ENCODE measurements at places on chromosomes 6 and 20. TPM values are rescaled to one million over a fixed set of nuclear protein-coding genes. Genes with fewer than 3 reads are reported as not detected.
A peak's percentile ranks its signal among the peaks of the same experiment; 100 is the strongest.

Gene FAM184A
- total RNA-seq, result 1.6 TPM

Gene DPPA5
- not detected for total RNA-seq

DNA sequence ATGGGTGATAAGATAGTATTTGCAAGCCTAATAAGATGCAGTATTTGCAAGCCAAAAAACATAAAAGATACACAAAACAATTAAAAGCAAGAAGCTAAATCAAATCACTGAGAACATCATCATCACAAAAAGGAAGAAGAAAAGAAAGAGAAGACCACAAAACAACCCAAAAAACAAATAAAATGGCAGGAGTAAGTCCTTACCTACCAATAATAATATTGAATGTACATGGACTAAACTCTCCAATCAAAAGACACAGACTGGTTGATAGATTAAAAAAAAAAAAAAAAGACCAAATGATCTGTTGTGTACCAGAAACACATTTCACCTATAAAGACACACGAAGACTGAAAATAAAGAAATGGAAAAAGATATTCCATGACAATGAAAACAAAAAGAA, 37.7 kb downstream of the ECHDC1 start:
- DNase-seq, result no peak

DNA sequence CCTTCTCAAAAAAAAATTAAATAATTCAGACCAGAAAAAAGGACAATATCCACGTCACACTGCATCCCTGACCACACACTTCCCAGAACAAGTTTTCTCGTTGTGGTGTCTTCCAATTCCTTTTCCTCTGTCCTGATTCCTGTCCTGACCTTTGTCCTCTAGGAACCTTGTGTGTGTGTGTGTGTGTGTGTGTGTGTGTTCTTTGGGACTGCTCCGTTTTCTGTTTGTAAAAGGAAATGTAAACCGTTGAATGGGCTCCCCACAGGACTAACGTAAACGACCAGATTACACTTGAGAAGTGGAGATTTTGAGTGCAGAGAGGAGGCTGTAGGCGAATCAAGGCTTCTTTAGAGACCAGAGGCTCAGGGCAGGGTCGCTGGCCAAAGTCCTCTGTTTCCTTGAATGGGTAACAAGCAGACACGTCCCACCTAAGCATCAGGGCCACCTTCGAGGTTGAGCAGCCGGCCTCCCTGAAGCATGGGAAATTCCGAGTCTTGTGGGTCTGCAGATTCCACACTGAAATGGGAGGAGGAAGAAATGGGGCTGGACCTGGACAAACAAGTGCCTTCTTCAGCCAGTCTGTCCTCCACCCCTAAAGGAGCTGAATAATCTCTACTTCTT, 7.3 kb downstream of the ZBTB46 start:
- no peak for DNase-seq

Gene LIN28B
- not detected for total RNA-seq

Gene KIF25
- 0.35 TPM for total RNA-seq

Gene ZSCAN23
- 2.1 TPM for total RNA-seq

DNA sequence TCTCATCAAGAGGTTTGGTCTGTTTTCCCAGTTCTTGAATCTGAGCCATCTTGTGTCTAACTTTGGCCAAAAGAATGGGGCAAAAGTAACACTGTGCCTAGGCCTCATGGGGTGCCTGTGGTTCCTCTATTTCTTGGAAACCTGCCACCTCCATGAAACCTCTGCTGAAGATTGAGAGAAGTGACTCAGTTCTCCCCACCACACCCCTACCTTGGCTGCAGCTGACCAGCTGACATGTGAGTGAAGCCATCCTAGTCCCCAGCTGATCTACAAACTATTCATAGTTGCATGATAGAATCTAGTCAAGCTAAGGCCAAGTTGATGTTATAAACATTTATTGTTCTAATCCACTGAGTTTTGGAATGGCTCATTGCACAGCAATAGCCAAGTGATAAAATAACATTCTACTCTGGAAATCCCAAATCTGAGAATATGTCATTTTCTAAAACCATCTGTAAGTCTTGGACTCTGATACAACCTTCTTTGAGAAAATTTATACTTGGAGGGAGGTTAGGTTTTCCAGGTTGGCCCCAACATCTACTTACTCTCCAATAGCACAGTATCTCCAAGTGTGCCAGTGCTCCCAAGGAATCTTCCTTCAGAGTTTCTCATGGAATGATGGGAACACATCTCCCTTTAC, 107.0 kb upstream of the SMLR1 start:
- no peak for DNase-seq

GRCh38 chr6:127102299-127102698, 16.2 kb upstream of the RSPO3 start:
- DNase-seq, result no peak

DNA sequence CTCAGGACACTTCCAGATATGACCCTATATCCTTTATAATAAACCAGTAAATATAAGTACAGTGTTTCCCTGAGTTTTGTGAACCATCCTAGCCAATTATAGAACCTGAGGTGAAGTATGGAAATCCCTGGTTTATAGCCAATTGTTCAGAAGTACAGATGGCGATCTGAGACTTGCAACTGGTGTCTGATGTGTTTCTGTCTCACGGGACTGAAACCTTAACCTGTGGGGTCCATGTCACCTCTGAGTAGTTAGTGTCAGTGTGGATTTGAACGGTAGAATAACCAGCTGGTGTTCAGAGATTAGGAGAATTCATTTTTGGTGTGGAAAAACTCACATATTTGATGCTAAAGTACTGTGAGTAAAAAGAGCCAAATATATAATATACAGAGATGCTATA, 606.6 kb downstream of the MAFB start:
- DNase-seq, result no peak

DNA sequence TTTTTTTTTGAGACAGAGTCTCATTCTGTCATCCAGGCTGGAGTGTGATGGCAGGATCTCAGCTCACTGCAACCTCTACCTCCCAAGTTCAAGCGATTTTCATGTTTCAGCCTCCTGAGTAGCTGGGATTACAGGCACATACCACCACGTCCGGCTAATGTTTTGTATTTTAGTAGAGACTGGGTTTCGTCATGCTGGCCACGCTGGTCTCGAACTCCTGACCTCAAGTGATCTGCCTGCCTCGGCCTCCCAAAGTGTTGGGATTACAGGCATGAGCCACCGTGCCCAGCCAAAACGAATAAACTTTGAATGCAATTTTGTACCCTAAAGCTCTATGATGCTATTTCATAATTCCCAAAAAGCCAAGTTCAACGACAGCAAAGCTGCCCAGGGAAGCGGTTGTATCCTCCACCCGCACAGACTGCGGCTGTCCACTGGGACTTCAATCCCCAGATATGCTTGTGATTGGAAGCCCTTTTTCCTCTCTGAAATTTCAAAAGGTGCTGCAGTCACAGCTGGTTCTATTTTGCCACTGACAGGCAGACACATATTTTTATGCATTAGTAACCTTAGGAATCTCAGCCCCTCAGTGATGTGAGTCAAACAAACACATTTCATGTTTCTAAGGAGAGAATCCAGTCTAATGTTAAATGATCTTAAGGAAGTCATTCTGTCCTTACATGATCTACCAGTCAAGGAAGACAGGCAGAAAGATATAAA, 8.7 kb upstream of the RAMACL start:
- no peak for DNase-seq

Gene MCCD1
- not detected for total RNA-seq

GRCh38 chr20:62122654-62123449, 577 bp downstream of the LSM14B start:
- no peak for DNase-seq

- DNase-seq, result peak; percentile 84
Measured at GRCh38 chr20:36435592-36436541, 105.5 kb upstream of the MYL9 start.

GRCh38 chr6:144349690-144350527, 64.8 kb downstream of the UTRN start:
- no peak for DNase-seq

DNA sequence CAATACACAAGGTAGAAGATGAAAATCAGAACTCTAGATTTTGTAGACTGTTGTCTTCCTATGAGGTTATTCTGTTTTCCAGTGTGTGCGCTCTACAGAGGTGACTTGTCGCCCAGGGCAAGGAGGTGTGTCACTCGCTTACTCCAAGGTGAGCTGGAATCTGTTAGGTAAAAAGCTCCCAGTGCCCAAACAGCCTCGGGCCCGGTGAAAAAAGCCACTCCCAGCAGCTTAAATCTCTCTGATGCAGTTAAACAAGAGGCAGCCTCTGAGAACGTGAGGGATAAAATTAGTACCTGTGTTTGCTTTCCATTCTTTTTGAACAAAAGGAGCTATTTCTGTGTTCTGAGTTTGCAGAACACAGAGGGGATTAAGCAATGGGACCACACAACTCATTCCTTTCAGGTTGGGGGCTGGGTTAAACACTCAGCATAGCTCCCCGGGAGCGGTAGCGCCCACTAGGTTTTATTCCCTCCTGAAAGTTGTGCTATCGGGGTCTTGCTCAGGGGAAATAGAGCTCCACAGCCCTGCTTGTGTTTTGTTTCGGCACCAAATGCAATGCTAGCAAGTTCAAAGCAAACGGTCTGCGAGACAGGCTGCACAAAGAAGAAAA, 181.2 kb downstream of the FOXA2 start:
- no peak for DNase-seq

- DNase-seq, result peak; percentile 58
Measured at GRCh38 chr20:9616833-9617461, 102.6 kb downstream of the LAMP5 start.

Gene BTN1A1
- total RNA-seq, result not detected

- no peak for DNase-seq
Measured at GRCh38 chr6:35984701-35985100, 39.7 kb downstream of the SLC26A8 start.

Gene TCP11
- not detected for total RNA-seq

DNA sequence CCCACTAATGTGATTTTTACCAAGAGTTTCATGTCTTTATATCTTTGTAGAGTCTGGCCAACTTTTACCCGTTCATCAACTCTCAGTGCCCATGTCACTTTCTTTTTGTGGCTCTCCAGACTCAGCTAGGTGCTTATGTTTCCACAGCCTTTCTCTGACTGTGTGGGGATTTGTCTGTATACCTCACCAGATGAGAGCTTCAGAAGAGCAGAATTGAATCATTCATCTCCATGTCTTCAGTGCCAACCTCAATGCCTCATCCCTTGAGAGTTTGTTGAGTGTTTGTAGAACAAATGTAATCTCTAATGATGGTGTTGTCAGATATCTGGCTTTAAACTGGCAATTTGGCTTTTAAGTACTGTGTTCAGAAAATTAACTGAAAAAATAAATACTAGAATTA, 16.8 kb upstream of the CCN2 start:
- no peak for DNase-seq

DNA sequence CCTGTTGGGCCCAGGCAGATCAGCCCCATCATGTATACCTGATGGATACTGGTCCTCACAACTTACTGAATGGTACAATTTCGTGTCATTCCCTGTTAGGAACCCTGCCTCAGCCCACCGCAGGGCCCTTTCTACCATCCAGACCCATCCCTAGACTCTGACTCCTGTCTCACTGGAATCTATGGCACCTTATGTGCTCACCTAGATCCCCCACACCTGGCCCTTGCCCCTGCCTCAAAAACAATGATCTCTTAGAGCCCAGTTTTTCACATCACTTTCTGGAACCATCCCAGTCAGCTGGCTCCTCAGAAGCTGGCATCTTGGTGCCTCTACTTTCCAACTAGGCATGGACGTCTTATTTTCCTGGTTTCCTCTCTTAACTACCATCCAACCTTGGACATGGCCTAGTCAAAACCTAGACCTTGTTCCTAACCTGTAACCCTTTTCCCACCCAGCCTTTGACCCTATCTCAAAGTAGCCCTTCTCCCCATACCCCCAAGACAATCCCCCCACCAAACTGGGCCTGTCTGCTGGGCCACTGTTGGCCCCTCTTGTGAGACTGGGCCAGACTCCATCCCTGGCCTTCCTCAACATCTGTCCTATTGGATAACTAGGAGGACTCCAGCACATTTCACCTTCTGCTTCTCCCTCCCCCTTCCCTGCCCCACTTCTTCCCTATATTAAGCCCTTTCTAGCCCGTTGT, 981 bp downstream of the HM13 start:
- DNase-seq, result no peak
